ENCODE measurements at places on chromosomes 4 and X.

DNA sequence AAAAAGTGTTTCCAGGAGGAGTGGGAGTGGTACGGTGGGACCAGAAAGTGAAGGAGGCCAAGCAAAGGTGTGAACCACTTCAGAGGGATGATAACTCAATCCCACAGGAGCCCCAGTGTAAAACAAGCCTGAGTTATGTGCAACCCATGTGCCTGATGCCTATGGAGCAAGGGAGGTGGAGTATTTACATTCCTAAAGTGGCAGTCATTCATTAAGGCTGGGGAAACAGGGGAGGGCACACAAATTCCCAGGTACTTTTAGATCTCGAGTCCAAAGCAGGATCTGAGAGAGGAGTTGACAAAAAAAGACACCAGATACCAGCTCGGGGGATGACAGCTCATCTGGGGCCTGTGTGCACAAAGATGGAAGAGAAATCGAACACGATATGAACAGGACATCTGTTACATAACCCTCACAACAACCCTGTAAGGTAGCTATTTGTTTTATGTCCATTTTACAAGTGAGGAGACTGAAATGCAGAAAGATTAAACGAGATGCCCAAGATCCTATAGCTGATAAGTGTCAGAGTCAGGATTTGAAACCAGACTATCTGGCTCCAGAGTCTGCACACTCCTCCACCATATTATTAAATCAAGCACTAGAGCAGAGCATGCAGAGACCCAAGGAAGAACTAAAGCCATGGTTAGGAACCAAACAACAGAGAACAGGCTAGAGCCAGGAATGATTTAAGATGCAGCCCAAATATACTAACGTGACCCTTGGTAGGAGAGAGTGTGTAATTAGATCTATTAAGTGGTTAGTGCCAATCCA is 91.9 kb upstream of the MAPK10 start:
- DNase-seq, result no peak

DNA sequence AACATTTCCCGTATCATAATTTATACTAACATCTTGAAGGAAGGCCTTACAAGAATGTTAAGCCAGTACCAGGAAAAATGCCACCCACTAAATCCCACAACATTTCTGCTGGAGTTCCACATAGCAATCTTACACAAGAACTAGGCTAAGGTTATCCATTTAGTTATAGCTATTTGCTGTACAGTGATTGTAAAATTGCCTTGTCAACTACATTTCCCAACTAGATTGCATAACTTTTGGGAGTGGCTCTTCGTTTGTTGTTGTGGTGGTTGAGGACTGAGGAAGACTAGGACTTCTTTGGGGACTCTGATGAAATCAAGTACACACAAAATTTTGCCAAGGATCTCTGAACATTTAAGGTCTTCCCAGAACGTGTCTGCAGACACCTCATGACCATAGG is 8.0 kb downstream of the IBSP start:
- no peak for DNase-seq

DNA sequence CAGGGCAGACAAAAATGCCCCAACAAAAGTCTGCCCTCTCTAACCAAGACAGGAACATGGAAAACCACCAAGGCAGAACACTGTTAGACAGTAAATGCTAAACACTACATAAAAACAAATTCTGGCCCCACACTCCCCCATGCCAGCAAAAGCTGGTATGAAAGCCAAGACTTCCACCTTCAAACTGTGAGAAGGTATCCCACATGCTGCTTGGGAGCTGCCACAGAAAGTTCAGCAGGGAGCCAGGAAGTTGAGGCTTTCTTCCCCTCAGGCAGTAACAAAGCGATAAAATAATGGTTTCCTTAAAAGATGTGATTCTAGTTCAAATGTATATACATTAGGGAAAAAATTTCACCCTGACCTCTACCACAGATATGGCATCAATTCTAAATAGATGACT is 770.4 kb upstream of the NDST4 start:
- DNase-seq, result no peak

GRCh38 chr4:84887824-84888223 is 78.7 kb downstream of the WDFY3 start:
- no peak for DNase-seq

- DNase-seq, result no peak
Measured at GRCh38 chr4:153931804-153932203, 142.9 kb upstream of the SFRP2 start.

DNA sequence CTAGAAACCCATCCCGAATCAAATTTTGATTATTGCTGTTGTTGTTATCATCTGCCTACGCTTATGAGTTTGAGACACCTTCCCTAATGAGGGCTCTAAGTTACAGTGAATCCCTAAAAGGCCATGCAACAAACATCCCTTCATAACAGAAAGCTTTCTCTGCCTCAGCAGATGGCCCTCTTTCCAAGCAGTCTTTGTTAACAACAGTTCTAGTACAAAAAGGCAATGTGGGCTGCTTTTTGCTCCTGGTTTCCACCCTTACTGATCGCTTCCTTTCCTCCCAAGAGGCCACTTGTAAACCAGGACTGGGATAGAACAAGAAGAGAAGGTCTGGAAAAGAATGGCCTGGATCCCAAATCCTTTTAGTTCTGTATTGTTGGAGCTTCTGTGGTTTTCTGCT is 24.2 kb downstream of the GPC4 start:
- DNase-seq, result no peak

DNA sequence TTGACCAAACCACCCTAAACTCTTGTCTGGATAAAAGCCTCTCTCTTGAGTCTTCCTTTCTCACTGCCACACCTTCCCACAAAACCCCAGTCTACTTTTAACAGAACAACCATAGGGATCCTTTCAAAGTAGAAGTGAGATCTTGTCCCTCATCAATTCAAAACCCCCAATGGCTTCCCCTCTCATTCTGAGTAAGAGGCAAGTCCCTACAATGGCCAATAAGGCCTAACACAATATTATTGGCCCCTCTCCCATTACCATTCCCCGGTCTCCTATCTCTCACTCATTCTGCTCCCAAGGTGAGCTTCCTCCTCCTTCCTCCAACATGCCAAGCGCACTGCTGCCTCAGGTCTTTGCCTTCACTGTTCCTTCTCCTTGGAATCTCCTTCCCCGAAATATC is 57.1 kb downstream of the REELD1 start:
- no peak for DNase-seq

- DNase-seq, result no peak
Measured at GRCh38 chr4:143404555-143404954, 67.9 kb downstream of the GAB1 start.

- no peak for DNase-seq
Measured at GRCh38 chrX:276581-277201, 4.5 kb upstream of the PLCXD1 start.

GRCh38 chr4:108681321-108681809 is 31.0 kb downstream of the OSTC start:
- no peak for DNase-seq

- DNase-seq, result no peak
Measured at GRCh38 chrX:56794404-56795230, 65.6 kb downstream of the NBDY start.

DNA sequence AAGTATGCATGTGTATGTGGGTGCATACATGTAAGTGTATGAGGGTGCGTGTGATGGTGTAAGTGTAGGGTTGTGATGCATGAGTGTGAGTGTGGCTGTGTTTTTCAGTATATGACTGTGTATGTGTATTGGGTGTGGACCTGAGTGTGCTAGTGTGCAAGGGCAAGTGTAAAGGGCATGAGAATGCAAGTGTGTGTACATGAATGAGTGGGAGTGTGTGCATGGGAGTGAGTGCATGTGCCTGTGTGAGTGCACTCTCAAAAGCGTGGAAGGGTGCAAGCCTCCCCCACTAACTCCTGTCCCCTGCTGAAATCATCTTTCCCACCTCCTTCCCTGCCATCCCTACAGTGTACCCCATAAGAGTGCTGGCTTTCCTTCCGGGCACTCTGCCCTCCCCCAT is 225.1 kb upstream of the PRKX start:
- no peak for DNase-seq

DNA sequence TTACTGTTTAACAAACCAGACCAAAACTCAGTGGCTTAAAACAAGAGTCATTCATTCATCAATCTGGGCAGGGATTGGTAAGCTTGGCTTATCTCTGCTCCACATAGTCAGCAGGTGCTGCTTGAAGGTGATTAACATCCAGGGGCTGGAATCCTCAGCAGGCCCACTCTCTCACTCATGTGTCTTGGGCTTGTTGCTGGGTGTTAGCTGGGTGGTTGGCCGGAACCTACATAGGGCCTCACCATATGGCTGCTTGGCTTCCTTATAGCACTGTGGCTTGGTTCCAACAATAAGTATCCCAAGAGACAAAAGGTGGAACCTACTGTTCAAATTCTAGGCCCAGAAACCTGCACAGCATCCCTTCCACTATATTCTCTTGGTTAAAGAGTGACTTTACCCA is 125.0 kb downstream of the RASGEF1B start:
- no peak for DNase-seq

Measured in CD4-positive, alpha-beta T cell treated with Interleukin-4 for 4 hours (primary cell).